ENCODE measurements at places on chromosomes 3 and 15.

GRCh38 chr3:41898631-41899030 lies 63.3 kb downstream of the ULK4 start:
- no peak for DNase-seq

GRCh38 chr15:74040109-74040850 lies 42.1 kb downstream of the GOLGA6A start:
- DNase-seq: peak; percentile 78

GRCh38 chr15:101210466-101210865 lies 41.4 kb downstream of the CHSY1 start:
- DNase-seq: no peak

DNA sequence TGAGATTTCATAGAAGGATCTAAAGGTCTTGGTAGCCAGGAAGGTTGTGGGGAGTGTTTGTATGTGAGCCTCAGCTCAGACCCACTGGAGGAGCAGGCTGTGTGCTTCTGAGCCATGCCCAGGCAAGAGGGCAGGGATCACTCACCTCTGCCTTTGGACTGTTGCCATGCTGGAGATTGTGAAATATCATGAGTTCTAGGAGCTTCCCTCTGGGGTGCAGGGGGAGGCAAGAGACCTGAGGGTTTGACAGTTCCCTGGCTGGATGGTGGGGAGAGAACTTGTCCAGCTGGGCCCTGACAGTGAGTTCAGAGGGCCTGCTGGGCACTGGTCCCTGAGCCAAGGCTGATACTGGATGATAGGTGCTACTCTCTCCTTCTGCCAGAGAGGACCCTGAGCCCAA lies 6.0 kb downstream of the SLC6A1 start:
- DNase-seq: no peak

GRCh38 chr15:48423896-48424475 lies 92.8 kb downstream of the DUT start:
- no peak for DNase-seq

GRCh38 chr15:82804575-82804949 lies 1.3 kb downstream of the FSD2 start:
- no peak for DNase-seq

- DNase-seq: no peak
Measured at GRCh38 chr3:152051501-152052404, 178.3 kb downstream of the SUCNR1 start.

DNA sequence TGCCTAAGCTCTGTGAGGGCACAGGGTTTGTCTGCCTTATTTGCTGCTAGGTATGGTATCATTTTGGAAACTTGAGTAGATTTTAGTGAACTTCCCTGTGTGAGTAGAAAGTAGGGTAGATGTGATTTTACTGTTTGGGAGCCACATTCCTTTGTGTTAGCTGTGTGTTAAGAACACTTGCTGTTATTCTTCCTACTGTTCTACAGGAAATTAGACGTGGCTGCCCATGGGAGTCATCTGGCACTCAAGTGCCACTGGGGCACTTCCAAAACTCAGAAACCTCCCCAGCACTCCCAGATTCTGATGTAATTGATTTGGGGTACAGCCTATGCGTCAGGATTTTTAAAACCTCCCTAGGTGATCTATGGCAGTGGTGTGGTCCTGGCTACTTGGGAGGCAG lies 369.9 kb upstream of the C2CD4B start:
- no peak for DNase-seq

DNA sequence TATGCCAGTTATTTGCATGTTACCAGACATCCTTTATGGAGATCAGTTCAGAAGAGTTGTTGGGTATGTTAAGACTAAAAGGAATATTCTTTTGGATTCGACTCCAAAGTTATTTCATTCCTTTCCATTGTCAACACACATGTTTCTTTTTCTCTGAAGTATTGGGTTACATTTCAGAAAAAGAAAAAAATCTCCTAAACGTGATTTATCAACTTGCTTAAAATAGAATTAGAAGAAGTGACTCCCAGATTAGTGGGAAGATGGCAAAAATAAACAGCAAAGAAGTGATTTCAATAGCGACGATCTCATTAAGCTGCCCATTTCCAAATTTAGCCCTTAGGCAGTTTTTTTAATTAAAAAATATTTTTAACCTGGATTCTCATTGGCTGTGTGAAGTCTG lies 85.4 kb downstream of the TIGIT start:
- no peak for DNase-seq

GRCh38 chr15:62428259-62428658 lies 263.2 kb upstream of the C2CD4B start:
- no peak for DNase-seq

DNA sequence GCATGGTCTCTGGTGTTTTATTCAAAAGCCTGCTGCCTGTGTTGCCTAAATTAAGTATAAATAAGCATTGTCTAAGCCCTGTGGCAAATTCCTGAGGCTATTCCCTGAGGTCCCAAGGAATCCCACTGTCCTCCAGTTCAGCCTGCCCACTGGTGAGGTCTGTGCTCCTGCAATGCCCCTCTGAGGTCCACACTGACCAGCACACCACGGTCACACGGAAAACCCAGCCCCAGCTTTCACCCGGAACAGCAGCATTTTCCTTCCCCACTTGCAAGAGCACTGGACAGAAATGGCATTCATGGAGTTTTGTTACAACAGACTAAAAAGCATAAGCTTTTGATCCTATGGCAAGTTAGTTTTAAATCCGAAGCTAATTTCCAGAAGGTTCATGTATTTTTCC lies 234.0 kb downstream of the KLF13 start:
- no peak for DNase-seq

DNA sequence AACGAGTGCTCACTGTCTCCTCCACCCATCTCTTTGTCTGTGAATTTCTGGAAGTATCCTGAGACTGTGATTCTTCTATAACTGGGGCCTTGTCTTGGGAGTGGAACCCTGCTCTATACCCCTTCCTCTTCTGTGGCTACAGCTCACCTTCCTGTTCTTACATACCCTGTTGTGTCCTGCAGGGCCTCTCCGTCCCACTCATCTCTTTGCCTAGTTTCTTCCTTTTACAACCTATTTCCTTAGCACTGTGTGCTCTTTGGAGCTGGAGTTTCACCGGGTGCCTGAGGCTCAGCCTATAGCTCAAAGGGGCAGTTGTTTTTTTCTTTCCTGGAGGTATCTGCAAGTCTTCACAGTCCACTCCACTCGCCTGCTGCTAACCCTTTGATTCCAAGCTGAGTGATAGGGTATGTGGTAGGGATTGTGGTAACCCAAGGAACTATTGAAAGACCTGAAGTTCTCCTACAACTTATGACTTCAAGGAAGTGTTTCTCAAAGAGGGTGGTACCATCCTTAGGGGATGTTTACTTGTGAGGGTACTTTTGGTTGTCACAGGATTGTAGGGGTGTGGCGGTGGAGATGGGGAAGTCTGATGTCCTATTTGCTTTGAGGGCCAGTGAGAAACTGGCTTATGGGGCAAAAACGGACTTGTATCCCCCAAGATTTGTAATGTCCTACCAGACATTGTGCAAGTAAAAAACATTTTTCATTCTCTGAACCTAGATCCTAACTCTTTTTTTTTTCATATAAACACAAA lies 66.6 kb upstream of the ARL8B start:
- no peak for DNase-seq

- DNase-seq: no peak
Measured at GRCh38 chr15:25679492-25679891, 183.6 kb downstream of the ATP10A start.

DNA sequence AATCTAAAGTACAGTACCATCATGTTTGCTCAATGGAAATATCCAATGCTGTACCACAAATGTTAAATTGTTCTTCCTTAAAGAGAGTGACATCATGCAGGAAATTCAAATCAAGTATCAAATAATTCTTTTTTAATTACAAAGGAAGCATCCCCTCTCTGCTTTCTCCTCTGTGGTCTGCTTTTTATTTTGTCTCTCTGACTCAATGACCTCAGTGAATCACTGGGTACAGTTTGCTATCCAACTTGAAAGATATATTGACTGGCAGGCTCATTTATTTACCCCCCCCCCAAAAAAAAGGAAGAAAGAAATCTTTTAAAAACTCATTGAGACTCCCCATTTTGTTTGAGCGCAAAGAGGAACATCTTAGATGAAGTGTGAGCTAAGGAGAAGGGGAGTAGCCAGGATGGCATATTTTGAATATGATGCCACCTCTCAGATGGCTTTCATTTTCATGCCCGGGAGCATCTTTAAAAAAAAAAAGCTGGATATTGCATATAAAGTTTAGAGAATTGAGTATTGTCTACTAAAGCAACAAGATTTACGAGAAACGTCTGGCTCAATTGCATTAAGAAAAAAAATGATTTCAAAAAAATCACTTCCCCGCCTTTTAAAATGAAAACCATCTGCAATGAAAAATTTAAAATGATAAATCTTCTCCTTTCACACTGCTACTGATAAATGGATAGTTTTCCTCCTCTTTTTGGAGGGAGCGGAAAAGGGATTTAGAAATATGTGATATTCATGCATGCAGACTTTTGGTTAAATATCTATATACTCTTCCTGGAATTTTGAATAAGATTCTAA lies 307.1 kb upstream of the DPH6 start:
- no peak for DNase-seq

DNA sequence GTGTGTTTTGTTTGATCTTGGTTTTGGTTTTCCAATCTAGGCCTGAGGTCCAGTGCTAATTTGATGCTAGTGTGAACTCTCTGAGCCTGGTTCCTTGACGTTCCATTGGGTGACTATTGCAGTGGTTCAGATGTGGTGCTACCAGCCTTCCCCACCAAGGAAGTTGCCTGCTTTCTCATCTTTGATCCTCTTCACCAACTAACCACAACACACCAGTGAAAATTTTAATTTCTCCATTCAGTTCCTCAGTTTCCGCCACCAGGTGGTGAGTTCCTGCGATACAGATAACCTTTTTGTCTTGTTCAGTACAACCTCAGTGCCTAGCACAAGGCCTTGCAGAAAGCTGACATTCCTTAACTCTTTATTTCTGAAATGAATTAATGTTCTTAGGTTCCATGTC lies 337.4 kb upstream of the TPRG1 start:
- no peak for DNase-seq

- DNase-seq: no peak
Measured at GRCh38 chr3:14485981-14486380, 54.2 kb downstream of the GRIP2 start.

- no peak for DNase-seq
Measured at GRCh38 chr3:10996345-10997013, 3.9 kb downstream of the SLC6A1 start.

- no peak for DNase-seq
Measured at GRCh38 chr3:79011821-79012529, 755.8 kb downstream of the ROBO1 start.

DNA sequence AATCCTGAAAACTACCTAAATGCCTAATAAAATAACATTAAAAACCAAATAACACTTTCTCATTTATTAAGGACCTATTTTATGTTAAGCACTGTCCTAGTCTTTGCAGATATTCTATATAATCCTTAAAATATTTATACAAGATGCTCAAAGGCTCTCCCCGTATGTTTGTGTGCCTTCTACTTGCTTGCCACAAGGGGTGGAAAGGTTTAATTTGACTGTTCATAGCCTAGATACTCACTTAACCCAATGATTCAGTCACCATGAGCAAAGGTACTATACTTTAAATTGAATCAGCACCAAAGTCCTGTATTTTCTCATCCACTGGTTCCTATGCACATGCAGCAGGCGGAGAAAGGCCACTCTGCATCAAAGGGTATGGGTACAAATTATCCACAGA lies 32.0 kb downstream of the LSAMP start:
- no peak for DNase-seq

GRCh38 chr3:112774293-112774926 lies 72.3 kb downstream of the CD200R1L start:
- no peak for DNase-seq

GRCh38 chr3:74041068-74041675 lies 416.4 kb upstream of the PDZRN3 start:
- DNase-seq: no peak

- DNase-seq: no peak
Measured at GRCh38 chr3:37024820-37025405, 31.6 kb downstream of the MLH1 start.

DNA sequence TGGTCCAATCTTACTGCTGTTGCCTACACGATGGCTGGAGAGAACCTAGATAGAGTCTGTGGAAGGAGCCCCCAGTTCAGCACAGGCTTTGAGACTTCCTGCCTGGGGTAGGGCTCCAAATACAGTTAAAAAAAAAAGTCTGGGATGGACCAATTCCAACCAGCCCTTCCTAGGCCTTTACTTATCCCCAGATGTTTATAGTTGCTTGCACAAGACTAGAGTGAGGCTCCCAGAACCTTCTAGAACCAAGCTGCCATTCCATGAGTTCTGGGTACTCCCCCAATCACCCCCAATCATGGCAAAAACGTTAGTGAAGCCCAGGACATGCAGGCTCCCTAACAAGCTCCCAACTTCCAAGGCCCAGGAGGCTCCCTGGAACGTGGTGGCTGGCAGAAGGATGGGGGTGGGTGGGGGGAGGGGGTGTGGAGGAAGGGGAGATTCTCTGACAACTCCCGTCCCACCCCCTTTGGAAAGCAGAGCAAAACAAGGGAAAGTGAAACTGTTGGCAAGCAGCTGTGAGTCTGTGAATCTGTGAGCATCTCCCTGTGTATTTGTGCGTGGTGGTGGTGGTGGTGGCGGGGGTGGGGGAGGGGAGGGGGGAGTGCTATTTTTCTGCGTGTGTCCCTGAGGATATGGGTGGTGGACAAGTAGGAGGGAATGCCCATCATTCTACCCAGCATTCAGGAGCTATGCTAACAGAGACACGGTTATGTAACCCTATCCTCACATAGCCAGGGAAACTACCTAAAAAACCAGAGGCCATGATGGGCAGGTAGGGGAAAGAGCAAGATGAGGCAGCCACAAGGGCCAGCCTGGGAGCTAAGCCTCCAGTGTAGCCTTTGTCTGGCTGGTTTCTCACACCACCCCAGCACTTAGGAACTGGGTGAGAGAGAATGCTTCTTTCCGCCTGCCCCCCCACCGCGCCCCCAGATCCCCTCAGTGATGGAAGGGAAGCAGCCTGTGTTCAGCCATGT lies 2.0 kb downstream of the MST1R start:
- DNase-seq: no peak

GRCh38 chr3:16179771-16180736 lies 5.6 kb downstream of the GALNT15 start:
- peak; percentile 23 for DNase-seq

DNA sequence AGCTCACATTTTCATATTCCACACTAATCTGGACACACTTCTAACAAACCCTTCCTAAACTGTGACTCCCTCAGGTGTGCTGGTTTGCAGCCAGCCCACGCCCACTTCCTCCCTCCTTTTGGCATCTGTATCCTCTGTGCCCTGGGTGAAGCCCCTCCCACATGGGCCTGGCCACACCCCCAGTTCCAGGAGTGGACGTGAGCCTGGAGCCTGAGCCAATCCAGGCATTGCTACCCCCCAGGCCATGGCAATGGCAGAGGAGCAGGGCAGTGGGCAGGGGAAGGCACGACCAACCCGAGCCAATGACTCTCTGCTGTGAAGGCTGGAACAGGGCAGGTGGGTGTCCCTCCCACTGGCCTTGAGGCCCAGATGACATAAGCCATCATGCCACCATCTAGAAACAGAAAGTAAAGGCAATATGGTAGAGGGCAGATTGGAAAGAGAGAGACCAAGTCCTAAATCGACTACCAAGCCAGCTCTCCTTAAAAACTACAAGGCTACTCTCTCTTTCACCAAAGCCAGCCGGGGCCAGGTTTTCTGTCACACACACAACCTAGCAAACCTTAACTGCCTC lies 18.6 kb downstream of the FAM174B start:
- no peak for DNase-seq
